ENCODE measurements at places on chromosomes 13 and 19. TPM values are rescaled to one million over a fixed set of nuclear protein-coding genes. Genes with fewer than 3 reads are reported as not detected.

DNA sequence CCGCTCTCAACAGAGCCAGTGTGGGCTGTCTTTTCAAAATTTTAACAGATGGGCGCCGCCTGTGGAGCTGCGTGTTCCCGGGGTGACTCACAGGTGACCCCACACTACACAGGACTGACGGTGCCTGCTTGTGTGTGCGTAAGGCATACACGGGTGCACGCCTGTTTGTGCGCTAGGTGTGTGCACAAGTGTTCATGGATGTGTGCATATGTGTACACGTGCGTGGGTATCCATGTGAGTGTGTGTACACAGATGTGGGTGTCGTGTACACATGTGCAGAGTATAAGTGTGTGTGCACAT lies 92.7 kb upstream of the SOX1 start:
- no peak for DNase-seq

DNA sequence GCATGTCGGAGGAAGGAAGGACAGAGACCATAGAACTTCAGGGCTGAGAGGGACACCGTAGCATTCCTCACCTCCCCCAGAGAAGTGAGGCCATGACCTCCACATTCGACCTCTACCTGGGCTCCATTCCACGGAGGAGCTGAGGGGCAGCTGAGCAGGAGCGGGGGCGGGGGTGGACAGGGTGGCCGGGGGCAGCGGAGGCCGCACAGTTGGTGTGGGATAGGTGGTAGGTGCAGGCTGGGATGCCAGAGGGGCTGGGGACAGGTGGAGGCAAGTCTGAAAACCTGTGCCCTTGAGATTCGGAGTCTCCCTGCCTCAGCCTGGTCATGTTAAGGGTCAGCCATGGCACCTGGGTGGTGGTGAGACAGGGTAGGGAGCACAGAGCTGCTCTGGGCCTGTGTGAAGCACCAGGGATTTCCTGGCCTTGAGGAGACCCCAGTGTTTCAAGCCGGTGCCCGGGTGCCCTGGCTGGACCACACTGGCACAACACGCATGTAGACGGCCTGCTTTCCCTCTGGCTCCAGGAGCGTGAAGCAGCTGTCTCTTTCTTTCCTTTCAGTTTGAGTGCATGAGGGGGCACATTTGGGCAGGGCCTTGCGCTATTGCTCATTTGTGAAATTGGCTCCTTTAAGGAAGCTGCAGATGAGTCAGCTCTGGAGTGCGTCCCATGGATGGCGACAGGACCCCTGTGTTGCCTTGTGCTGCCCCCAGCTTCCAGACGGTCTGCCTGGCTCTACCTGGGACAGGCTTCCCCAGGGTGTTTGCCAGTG lies 51.8 kb downstream of the TSSK6 start:
- DNase-seq, result peak; percentile 74

DNA sequence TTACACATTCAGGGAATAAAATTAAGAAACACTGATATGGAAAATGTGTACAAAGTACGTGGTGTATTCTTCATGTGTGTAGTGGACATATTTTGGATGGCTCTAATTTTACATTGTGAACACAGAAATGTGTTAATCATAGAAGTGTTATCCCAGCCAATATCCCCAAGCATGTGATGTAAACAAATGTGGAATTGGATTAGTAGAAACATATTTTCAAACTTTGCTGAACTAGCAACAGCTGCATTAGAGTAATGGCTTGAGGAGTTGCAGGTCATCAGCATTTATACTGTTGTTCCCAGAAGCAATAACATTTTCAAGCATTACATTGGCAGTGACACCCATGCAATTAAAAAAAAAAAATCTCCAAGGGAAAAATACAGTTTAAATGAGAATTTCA lies 600.6 kb downstream of the SLITRK1 start:
- DNase-seq, result no peak

DNA sequence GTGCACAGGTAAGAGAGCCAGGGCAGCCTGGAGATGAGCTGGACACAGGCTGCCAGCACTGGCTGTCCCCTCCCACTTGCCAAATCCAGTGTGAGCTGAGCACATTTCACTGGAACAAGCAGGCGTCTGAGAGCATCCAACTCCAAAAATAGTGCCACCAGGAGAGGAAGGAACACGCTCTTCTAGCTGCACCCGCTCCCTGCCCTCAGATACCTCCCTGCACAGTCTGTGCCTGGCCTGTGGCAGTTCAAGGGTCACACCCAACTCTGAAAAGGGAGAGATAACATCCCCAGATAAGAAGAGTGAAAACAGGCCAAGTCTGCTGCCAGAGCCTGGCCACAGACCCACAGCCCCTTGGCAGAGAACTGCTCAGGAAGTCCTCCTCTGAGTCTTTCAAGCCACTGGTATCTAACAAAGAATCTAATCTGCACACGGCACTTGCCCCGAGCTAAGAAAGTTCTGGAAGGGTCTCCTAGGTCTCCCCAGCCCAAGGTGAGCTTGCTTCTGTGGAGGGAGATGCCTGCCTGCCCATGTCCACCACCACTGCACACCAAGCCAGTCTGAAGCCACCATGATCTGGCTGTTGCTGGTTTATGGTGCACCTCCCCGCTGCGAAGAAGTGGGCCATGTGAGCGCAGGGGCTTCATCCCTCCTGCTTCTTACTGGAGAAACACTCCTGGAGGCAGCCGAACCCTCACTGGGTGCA lies 14.7 kb downstream of the ELL start:
- peak; percentile 37 for DNase-seq

GRCh38 chr13:50484472-50485113 lies 358.9 kb downstream of the DLEU7 start:
- no peak for DNase-seq

GRCh38 chr19:4635754-4636116 lies 3.6 kb upstream of the TNFAIP8L1 start:
- no peak for DNase-seq

GRCh38 chr19:47628078-47628771 lies 19.3 kb downstream of the BICRA start:
- DNase-seq, result no peak

DNA sequence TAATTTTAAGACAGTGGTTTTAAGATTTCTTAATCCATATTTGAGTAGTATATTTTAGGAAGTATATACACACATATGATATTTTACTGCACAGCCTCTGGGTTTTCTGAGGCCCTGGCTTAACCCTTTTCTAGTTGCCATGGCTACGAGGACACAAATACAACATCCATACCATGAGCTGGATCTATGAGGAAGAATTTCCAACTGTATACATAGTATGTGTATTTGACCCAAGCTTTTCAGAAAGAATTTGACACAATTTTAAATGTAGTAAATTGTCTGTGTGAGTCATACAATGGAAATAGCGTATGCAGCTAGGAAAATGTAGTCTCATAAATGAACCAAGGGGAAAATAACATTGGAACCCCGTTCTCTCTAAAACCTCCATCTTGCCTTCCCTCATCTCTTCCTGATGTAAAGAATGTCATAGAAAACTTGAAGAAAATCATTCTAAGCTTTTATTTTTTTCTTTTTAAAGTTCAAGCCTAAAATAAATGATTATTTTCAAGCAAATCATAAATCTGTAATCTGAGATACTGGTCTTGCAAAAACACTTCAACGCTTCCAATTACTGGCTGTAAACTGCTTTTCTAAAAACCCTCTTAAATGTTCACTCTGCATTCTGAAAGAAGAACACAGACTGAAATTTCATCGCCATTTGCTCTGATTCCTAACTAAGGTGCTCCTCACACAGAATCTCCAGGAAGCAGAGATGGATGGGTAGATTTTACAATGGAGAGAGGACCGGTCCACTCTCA lies 172.4 kb downstream of the LACC1 start:
- DNase-seq, result peak; percentile 28

DNA sequence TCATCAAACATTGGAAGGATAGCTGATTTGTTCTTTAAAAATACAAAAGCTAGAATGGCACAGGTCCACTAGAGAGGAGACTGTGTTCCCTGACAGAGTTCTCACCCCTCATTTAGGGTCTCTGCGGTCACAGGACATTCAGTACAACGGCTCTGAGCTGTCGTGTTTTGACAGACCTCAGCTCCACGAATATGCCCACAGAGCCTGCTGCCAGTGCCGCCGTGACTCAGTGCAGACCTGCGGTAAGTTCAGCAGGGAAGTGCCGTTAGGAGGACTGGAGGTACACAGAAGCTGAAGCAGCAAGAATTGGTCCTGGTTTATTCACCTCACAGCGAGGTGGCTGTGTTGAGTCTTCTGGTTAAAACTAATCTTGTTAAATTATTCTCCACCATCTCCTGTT lies 90.0 kb downstream of the TNFRSF19 start:
- no peak for DNase-seq

DNA sequence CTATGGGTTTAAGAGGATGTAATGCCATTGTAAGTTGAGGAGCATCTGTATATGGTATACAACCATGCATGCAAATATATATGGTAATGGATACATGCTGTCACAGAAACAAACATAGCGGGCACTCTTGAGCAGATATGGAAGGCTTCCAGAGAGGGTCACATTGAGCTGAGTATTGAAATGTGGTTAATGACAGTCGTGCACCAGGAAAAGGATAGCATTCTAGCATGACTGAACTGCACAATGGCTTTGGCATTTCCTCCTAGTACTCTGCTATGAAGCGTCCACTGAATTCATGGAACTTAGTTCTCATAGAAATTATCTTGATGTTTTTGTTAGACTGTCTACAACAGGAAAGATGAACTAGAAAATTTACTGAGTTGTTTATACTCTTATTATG lies 25.2 kb downstream of the DGKH start:
- no peak for DNase-seq

DNA sequence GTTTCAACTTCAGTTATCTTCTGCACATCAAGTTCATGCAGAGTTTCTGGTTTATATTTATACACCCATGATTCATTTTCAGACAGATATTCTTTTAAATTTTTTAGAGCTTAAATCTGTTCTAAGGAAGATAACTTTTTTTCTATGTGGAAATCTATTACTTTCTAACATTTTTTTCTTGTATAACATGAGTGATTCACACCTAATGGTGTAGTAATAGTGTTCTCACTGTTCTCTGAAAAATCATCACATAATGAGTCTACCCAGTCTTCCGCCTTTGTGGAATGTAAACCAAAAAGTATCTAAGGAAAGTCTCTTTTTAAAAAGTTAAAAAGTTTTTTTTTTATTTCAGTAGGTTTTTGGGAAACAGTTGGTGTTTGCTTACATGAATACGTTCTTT lies 70.8 kb downstream of the FNDC3A start:
- DNase-seq, result peak; percentile 40

DNA sequence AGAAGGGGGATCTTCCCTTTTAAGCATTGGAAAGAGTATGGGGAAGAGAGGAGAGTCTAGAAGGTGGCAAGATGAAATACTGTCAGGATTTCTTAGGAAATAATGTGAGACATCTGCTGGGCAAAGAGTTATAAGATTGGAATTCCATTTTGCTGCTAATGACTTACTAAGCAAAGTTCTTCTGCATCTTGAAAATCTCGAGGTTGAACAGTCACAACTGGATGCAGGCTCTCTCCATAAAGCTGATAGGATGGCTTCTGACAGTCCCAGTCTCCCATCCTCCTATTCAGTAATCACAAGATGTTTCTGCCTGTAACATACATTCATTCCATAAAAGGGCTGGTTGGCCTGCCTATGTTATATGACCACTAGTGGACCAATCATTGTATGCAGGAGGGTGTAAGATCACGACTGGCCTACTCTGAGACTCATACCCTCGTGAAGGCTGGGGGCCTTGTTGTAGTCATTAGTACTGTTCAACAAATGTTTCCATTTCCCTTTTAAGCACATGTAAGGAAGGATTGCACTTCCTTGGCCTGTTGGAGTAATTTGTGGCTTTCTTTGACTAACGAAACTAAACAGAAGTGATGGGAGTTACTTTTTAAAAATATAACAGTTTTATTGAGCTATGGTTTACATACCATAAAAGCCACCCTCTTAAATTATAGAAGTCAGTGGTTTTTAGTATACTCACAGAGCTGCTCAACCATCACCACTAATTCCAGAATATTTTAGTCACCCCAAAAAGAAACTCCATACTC lies 45.0 kb upstream of the TDRD3 start:
- peak; percentile 10 for DNase-seq

DNA sequence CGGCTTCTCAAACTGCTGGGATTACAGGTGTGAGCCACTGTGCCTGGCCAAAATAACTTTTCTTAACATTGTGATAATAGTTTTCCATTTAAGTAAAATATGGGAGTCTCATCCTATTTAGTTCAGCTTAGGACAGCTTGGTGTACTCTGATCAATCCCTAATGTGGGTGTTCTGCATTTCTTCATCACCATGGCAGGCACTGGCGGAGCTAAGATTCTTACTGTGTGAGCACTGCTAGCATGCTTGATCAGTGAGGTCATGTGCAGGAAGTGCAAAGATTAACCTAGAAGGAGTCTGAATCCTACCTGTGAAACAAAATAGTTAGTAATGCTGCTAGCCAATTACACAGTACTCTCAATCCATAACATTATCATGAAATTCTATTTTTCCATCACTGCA lies 1684.2 kb upstream of the SLC10A2 start:
- no peak for DNase-seq

DNA sequence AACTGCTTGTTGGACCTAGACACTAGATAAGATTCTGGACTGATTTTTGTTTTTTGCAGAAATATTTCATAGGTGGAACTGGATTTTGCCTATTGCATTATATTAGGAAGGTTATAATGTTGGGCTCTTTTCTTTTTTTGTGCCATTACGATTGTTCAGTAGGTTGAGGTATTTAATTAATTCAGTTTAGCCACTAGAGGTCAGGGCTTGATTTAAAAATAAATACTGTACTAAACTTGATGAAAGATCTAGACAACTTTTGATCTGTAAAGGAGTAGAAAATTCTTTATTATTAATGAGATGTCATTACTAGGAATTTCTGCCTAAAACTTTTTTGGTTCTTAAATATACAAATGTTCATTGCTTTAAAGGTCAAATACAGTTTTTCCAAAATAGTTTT lies 15.2 kb upstream of the SUPT20H start:
- peak; percentile 52 for DNase-seq

DNA sequence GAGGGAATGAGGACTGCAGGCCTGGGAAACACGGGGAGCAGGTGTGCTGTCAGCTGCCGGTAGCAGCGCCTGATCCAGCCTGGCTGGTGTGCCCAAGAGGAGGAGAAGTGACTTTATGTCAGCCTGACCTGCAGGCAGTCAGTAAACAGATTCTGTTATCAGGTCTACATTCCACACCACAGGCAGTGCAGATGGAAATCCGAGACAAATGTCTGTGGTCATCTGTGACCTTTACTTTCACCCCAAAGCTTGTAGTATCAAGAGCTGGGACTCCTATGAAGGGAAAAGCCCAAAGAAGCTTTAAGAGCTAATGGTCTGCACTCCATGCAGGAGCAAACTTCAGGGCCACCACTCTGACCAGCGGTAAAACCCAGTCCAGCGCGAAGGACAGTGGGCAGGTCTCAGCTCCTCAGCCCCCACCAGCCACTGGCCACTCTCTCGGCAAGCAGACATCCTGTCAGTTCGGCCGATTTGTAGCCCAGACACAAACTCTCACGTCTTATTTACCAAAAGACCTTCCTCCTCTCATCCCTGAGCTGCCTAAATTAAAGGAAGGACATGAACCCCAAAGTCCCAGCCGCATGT lies 7.7 kb downstream of the EPS15L1 start:
- peak; percentile 61 for DNase-seq

Gene ZNF93
- total RNA-seq, result 11.2 TPM

Gene TSEN34
- 82.5 TPM for total RNA-seq

Gene CNN1
- 148 TPM for total RNA-seq

Gene TSHZ3
- total RNA-seq, result 10.8 TPM

Measured in fibroblast of villous mesenchyme (primary cell).